ENCODE measurements at places on chromosomes 16 and 17. TPM values are rescaled to one million over a fixed set of nuclear protein-coding genes. Genes with fewer than 3 reads are reported as not detected.

- peak; percentile 21 for DNase-seq
Measured at GRCh38 chr16:47037396-47037745, 63.9 kb upstream of the DNAJA2 start.

The MPV17L gene
- 0.66 TPM for total RNA-seq

The WFDC1 gene
- 34.0 TPM for total RNA-seq

DNA sequence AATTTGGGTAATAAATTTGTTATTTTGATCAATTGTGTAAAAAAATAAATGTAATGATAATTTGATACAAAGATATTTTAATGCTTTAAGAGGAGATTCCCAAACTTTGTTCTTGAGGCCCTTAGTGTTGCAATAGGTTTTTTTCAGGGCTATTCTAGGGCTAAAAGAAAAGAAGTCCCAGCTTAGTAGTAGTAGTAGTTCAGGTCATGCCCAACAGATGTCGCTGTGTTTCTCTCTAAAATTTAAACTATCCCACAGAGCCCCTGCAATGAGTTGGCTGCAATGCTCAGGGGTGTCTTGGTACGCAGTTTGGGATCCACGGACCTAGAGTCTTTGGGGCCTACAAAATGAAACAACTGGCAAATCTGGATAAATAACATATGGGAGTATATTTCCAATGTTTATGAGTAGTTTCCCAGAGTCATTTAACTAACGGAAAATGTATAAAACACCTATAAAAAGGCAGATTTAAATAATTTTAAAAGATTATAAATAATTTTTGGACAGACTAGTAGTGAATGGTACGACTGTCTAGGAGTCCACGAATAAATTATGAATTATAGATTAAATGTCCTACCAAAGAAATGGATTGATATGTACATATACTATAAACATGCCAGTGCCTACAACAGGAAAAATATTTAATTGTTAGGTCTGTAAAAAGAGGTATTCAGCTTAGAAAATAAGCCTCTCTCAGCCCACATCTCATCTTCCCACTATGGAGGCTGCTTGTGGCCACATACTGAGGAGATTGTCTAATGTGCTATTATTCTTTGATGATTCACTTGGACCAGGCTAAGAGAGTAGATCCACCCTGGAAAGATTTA lies 228.5 kb upstream of the PMFBP1 start:
- DNase-seq = peak; percentile 82

The PIRT gene
- total RNA-seq = not detected

- DNase-seq = peak; percentile 90
Measured at GRCh38 chr17:77427391-77427991, 286.7 kb downstream of the SEC14L1 start.

GRCh38 chr16:20674684-20675487 lies 22.6 kb downstream of the ACSM1 start:
- DNase-seq = no peak

The CPHXL2 gene
- total RNA-seq = not detected

DNA sequence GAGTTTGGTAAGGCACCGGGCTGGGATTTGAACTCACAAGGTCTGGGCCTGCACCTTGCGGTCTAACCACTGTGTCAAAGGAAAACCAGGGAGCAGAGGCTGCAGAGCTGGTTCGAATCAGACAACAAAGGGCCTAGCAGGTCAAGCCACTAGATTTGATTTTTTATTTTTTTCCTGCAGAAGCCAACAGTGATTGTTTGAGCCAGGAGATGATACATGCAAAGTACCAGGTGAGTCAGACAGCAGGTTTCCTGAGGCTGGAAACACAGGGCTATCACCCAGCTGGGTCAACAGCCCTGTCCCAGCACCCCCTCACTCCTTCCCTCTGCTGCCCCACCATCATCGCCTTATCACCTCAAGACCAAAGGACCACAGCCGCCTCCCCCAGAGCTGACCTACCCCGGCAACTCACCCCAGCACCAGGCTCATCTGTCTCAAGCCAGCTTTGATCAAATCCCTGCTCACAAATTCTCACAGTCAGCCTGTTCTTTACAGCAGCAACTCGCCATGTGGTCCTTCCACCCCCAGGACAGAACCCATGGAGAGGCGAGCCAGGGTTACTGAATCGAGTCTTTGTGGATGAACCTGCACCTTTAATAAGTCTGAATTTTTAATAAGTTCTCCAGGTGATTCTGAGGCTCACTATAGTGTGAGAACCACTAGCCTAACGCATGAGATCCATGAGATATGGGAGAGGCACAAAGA lies 13.0 kb upstream of the KRT19 start:
- DNase-seq = no peak

The CDR2L gene
- total RNA-seq = 12.2 TPM

DNA sequence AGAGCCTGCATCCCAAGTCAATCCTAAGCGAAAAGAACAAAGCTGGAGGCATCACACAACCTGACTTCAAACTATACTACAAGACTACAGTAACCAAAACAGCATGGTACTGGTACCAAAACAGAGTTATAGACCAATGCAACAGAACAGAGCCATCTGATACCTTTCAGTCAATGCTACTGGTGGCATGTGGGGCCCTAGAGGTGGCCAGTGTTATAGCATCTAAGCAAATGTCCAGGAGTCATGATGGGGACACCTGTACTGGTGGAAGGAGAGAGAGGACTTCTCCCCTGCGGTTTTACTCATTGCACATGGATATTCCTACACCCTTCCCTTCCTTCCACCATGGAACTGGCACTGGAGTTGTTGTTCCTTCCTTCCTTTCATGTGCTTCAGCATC lies 6.0 kb upstream of the ASIC2 start:
- no peak for DNase-seq

The KRT24 gene
- total RNA-seq = not detected

The CRHR1 gene
- total RNA-seq = not detected

DNA sequence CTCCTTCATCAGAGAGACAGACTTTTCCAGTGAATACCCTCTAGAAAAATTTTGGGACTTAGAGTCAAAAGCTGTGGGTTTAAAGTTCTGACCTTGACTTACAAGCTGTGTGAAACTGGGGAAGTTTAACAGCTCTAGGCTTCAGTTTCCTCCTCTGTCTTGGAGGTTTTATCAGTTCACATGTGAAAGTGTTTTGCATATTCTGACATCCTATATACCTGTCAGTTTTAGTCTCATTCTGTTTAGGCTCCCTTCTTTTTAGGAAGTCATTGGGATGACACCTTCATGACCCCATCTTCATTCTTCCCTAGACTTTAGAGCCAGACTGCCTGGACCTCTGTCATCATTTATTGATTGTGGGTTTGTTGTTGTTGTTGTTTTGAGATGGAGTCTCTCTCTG lies 44.4 kb downstream of the YPEL2 start:
- no peak for DNase-seq

DNA sequence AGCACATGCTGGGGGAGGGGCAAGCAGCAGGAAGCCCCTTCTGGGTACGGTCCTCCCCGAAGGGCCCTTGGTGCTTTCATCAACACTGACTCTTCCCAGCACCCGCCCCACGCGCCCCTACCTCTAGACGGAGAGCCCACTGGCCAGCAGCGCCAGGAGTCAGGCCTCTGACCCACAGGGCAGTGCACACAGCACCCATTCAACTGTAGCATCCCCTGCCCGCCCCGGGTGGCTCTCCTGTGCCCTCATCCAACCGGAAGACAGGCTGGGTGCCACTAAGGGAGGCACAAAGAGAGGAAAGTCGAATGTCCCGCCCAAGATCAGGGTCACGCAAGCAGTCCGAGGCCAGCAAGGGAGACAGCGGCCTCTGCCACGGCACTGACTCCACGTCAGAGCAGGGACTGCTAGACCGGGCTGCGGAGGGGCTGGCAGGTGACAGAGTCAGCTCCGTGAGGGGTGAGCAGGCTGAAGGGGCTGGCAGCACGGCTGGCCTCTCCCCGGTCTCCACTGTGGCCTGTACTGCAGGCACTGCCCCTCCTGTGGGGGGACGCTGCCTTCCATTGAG lies 9.8 kb downstream of the MSRB1 start:
- DNase-seq = no peak

The UNC119 gene
- 19.2 TPM for total RNA-seq

The ARL17B gene
- 6.1 TPM for total RNA-seq

The TBC1D3D gene
- total RNA-seq = 0.77 TPM

DNA sequence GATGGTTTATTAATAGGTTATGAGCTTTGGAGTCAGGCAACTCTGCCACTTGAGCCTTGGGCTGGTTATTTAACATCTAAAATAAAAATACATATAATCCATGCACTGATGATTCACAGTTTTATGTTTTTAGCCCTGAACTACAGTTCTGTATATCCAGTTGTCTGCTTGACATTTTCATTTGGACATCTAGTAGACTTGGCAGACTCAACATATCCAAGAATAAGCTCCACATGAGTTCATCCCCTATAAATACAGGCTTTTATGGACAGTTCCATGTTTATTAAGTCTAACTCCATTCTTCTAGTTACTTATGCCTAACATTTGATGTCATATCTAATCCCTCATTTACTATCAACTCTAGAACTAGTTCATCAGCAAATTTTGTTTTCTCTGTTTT lies 174.2 kb downstream of the KIF2B start:
- no peak for DNase-seq

DNA sequence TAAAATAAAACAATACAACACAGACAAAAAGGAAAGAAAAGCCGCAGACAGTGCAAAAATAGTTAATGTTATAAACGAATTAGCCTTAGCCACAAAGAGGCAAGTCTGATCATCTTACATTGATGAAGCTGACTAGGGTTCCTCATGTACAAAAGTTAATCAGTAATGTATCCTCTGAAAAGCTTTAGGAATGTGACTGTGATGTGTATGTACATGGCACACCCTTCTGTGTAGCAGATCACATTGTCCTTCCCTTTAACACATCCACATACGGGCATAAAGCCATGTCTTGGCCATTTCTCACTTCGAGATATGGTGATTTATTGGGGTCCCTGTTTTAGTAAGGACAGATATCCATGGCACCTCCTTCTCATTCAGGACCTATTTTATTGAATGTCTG lies 1327.5 kb upstream of the CDH8 start:
- DNase-seq = no peak

DNA sequence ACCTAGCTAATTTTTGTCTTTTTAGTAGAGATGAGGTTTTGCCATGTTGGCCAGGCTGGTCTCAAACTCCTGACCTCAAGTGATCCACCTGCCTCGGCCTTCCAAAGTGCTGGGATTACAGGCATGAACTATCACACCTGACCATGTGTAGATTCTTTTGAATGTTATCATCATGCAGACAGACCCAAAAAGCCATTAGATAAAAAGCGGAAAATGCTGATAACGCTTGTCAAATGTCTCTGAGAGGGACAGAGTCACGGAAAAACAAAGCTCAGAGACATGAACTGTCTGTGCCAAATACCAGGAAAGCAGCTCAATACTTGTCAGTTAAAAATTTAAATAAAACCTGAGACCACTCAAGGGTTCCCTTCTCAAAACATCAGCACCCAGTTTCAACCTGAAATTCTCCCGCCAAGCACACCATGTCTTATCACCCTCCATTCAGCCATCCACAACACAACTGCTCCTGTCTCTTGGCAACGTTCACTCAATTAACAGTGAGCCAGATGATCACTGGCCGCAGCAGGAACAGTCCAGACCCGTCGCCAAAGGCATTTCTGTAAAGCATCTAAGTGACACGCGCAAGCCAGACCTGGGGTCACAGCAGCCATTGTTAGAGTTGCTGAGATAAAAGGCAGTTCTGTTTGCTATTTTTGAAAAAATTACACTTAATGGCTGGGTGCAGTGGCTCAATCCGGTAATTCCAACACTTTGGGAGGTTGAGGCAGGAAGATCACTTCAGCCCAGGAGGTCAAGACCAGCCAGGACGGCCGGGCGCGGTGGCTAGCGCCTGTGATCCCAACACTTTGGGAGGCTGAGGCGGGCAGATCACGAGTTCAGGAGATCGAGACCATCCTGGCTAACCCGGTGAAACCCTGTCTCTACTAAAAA lies 29.7 kb downstream of the FANCA start:
- no peak for DNase-seq

The PRCD gene
- total RNA-seq = 4.3 TPM

- no peak for DNase-seq
Measured at GRCh38 chr17:48663134-48663924, 37.2 kb upstream of the HOXB9 start.

DNA sequence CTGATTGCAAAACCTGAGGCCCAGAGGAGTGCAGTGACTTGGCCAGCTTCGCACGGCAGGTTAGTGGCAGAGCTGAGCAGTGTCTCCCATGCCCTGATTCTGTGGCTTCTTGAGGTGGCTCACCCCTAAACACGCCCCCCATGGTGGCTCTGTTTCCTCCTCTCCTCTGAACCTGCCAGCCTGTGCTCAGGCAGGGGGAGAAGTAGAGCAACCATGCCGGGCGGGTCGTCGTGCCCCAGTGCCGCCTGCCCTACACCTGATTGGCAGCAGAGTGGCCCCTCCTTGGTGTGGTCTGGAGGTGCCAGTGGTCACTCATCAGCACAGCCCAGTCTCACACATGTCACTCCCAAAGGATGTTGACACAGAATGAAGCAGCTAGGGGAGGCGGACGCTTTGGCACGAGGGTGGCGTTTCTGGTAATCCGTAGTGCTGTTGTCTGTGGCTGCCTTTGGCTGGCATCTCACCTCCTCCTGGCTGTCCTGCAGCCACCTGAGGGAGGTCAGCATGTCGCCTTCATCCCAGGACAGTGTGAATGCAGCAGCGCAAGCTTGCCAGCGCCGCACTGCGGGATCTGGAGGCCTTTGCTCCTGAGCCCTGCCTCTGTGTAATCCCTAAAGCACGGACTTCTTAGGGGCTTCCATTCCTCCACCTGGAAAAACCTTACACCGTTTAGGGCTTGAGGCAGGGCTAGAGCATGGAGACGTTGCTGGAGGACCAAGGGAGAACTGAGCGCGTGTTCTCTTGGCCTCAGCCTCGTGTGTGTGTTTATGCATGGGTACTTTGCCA lies 294.7 kb downstream of the SEC14L1 start:
- DNase-seq = no peak

The CCDC40 gene
- total RNA-seq = 1.5 TPM

The NUPR1 gene
- total RNA-seq = 87.0 TPM
